ENCODE measurements at places on chromosomes 5 and 9.

DNA sequence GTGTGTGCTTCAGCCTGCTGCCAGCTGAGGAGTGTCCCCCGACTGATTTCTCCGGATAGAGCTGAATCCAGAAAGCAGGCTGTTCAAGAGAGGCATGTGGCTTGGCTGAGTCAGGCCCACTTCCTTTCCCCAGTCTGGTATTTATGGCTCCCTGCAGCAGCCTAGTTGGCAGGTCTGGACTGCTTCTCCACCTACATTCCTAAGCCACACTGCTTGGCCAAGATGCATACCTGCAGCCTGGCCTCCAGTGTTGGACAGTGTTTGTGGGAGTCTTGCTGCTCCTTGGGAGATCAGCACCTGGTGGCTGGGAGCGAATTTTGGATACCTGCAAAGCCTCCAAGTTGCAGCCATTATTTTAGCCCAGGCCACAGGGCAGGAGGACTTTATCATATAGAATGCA is 670.8 kb downstream of the ACTL7B start:
- no peak for DNase-seq

- no peak for DNase-seq
Observed at GRCh38 chr9:18499980-18500379, 26.0 kb downstream of the ADAMTSL1 start.

DNA sequence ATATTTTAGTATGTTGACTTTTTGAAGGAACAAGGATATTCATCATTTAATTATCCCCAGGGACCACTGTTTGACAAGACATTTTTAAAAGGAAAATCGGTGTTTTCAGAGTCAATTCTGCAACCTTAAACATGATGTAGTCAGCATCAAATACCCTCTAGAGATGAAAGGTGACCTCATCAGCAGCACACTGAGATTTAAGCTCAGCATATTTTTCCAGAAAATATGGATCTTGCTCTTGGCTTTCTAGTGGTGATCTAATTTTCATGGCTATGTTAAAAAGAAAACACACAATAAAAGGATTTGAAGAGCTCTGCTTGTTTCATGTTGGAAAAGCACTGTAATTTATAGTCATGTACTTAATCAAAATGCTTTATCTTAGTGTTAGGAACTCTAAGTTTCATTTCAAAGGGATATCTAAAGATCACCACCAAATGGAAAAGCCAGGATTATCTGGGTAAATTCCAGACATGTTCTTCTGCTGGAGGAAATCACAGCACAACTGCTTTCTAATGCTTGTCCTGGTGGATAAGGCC is 487.2 kb downstream of the ENC1 start:
- DNase-seq: no peak

- peak; percentile 15 for DNase-seq
Observed at GRCh38 chr5:32625547-32625946, 40.2 kb downstream of the SUB1 start.

- no peak for DNase-seq
Observed at GRCh38 chr5:56624751-56625150, 190.6 kb upstream of the MAP3K1 start.

- DNase-seq: no peak
Observed at GRCh38 chr5:6759401-6759800, 46.2 kb downstream of the TENT4A start.

- no peak for DNase-seq
Observed at GRCh38 chr5:39428640-39429039, 3.9 kb upstream of the DAB2 start.

GRCh38 chr5:90170261-90170660 is 239.3 kb downstream of the CETN3 start:
- no peak for DNase-seq

DNA sequence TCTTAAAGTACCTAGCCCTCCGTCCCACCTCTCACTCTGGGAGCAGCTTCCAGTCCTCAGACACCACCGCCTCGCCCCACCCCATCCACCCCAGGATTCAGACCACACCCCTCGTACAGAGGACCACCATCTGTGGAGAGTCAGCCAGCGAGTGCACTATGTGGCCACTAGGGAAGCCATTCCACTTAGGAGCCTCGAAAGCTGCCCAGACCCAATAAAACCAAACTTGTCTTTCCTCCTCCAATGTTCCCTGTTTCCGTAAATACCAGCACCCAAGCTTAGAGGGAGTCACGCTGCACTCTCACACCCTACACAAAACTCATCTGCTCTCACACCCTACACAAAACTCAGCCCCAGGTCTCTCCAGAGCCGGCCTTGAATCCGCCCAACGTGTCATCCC is 1.9 kb downstream of the GCNT4 start:
- DNase-seq: peak; percentile 62

- DNase-seq: no peak
Observed at GRCh38 chr5:88193896-88194295, 74.7 kb downstream of the TMEM161B start.

- no peak for DNase-seq
Observed at GRCh38 chr5:135964670-135965320, 10.0 kb upstream of the LECT2 start.

GRCh38 chr9:87213948-87214347 is 266.6 kb upstream of the GAS1 start:
- no peak for DNase-seq

- no peak for DNase-seq
Observed at GRCh38 chr9:101859620-101860019, 121.2 kb upstream of the GRIN3A start.

GRCh38 chr5:78964889-78965288 is 20.2 kb downstream of the ARSB start:
- no peak for DNase-seq

DNA sequence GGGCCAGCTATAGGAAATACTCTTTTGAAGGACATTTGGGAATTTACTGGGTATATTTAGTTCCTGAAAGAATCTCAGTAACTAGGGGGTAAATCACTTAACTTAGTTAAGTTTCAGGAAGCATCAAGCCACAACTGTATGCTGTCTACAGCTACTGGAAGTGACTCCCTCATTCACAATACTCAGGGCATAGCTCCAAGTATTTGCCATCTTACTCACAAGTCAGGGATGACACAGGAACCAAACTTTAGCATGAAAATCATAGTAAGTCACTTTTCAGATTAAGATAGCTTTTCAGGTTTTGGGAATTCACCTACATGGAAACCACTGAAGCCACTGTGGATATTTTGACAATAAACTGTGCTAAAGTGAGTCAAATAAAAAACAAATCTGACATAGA is 242.4 kb upstream of the ATP10B start:
- no peak for DNase-seq

GRCh38 chr5:25579111-25579510 is 934.3 kb upstream of the CDH10 start:
- no peak for DNase-seq

- no peak for DNase-seq
Observed at GRCh38 chr9:13478639-13479038, 199.1 kb upstream of the MPDZ start.

DNA sequence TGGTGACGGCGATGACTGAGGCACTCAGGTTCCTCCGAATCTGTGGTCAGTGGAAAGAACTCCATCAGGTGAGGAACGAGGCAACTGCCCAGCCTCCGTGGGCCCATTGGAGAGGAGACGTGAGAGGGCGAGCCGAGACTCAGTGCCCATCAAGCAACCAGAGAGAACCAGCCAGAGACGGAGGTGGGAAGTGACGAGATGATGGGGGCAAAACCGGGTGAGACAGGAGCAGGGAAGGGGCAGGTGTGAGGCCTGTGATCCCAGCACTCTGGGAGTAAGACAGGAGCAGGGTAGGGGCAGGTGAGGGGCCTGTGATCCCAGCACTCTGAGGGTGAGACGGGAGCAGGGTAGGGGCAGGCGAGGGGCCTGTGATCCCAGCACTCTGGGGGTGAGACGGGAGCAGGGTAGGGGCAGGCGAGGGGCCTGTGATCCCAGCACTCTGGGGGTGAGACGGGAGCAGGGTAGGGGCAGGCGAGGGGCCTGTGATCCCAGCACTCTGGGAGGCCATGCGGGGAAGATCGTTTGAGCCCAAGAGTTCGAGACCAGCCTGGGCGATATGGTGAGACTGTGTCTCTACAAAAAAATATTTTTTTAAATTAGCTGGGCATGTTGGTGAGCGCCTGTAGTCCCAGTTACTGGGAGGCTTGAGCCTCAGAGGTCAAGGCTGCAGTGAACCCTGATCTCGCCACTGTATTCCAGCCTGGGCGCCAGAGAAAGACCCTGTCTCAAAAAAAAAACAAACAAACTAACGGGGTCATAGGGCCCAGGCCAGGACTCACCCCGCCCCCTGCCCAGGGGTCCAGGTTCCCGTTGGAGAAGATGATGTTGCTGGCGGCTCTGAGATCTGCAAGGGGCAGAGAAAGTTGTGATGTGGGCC is 3.4 kb downstream of the DPP7 start:
- DNase-seq: no peak
